ENCODE measurements at places on chromosomes 5 and 9.

DNA sequence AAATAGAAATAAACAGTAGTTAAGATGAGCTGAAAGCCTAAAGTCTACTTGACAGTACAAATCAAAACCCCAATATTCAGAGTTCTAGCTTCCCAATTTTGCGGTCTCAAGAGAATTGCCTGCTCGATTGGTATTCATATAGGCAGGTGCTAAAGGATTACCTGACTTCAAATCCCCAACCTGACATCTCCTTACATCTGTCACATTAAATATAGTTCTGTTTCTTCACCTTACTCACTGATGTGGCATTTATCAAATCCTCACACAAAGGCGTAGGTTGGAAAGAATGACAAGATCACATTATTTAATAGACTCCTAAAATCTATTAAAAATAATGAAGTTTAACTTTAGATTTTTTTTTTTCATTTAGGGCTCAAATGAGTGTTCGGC lies 72.8 kb upstream of the ANKH start:
- DNase-seq: no peak

DNA sequence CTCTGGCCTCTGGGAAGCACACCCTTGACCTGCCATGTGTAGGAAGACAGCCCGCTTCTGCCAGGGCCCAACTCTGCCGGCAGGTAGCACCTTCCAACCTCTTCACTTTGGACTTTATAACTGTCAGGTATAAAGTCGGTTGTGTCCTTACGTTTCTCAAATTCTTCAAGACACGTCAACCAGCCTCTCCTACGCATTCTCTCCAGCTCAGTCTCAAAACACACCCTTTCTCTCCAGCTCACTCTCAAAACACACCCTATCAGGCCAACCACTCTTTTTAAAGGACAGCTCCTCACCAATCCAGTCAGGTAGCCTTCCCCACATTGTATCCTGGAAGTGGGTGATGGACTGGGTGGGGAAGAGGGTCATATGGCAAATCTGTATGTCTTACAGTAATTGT lies 13.5 kb downstream of the FXN start:
- no peak for DNase-seq

- no peak for DNase-seq
Observed at GRCh38 chr9:859251-859650, 17.8 kb downstream of the DMRT1 start.

- DNase-seq: no peak
Observed at GRCh38 chr5:148805326-148806290, 20.8 kb upstream of the ADRB2 start.

- DNase-seq: no peak
Observed at GRCh38 chr5:50593681-50594080, 72.8 kb upstream of the PARP8 start.

GRCh38 chr9:118295413-118295812 lies 591.2 kb downstream of the TLR4 start:
- DNase-seq: no peak

GRCh38 chr5:64872044-64872443 lies 103.3 kb downstream of the CWC27 start:
- DNase-seq: no peak

DNA sequence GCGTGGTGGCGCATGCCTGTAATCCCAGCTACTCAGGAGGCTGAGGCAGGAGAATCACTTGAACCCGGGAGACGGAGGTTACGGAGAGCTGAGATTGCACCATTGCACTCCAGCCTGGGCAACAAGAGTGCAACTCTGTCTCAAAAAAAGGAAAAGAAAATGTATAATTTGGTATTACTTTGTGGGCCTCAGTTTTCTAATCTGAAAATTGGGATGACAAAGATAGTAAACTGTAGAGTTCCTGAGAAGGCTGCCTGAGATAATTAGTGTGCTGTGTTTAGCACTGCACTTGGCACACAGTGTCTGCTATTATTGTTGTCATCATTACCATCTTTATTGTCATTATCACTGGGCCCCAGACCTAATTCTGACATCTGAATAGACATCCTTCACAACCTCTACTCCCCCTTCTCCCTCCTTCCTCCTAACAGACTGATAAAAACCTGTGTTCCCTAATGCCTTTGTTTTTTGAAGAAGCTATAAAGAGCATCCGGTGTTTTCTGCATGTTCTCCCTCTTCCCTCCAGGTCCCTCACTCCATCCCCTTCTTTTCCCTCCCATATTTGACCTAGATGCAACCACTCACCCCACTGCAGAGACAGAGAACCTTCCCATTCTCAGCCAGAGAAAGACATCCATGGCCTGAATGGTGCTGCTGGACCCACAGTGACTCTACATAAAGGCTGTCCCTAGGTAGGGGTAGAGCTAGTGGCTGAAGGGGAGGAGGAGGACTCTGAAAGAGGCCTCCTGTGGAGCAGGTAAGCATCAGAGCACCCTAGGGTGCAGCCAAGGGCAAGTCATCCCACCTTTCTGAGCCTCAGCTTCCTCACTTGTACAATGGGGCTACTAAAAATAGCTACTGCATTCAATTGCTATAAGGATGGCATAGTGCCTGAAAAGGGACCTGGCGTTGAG lies 15.7 kb upstream of the CYSTM1 start:
- DNase-seq: no peak

DNA sequence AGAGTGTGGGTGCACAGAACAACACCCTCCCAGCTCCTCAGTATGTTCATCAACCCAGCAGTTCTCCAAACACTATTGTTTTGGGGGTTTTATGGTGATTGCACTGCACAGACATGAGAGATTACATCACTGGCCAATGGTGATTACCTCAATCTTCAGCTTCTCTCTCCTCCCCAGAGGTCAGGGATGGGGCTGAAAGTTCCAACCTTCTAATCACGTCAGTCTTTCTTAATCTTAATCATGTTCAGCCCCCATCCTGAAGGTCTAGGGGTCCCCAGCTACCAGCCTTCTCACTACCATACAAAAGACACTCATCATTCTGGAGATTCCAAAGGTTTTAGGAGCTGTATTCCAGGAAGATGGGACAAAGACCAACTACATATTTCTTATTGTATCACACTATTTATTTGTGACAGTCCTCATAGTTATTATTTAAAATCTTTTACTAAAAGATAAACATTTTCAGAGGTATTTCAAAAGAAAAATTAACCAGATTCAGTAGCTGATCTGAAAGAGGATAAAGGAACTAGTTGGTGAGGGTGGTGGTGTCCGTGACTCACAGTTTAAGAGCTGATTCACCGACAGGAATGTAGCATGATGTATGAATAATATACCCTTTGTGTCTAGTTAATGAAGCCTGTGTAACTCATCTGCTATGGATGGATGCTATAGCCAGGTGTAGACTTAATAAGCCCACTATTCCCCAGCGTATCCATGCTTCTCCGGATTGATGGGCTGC lies 35.6 kb downstream of the RASEF start:
- DNase-seq: no peak

- DNase-seq: no peak
Observed at GRCh38 chr9:35306283-35306682, 144.5 kb downstream of the UNC13B start.

GRCh38 chr9:115668521-115668920 lies 485.1 kb upstream of the PAPPA start:
- DNase-seq: no peak

- DNase-seq: no peak
Observed at GRCh38 chr5:133533541-133533940, 78.8 kb downstream of the FSTL4 start.

DNA sequence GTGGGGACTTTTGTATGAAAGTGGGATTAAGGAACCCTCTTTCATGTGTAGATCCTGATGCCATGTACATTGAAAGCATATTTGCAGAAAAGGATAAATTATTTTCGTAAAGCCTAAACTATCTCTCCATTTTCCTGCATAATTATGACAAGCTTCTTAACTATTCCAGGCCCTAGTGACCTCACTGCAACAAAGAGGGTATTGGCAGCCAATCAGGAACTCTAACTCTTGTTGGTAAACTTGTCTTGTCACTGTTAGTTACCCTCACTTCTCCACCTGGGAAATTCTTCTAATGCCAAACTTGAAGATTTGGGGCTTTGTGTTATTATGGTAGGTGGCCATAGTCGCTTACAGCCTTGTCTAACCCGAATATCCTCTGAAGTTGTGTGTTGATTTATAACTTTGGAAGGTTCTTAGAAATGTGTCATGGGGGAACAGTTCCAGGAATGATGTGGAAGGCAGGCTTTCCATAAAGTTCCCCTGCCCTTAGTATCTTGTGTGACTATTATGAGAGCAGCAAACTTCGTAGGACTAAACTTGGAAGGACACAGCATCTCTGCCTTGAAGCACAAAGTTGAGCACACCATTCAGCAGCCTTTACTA lies 52.5 kb downstream of the IQGAP2 start:
- no peak for DNase-seq

DNA sequence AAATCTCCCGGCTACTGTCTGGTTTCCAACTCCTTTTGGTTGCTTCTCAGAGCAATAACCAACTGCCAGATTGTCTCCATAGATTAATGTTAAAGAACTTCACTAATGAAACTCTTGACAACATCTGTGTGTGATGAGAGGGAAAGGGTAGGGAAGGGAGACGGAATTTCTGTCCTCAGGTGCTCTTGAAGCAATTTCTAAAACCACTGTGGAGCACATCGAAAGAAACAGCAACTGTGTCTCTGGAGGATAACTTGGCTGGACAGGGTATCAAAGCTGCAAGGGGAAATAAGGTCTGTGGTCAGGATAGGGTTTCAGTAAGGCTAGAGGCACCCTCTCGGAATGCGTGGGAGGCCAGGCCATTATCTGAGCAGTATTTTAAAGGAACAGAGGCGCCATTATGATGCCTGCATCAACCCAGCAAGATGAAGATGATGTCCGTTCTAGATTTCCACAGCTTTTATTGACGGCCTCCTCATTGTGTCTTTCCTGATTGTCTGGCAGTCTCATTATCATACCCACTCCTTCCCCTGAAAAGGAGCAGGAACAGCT lies 76.6 kb downstream of the RORB start:
- no peak for DNase-seq

DNA sequence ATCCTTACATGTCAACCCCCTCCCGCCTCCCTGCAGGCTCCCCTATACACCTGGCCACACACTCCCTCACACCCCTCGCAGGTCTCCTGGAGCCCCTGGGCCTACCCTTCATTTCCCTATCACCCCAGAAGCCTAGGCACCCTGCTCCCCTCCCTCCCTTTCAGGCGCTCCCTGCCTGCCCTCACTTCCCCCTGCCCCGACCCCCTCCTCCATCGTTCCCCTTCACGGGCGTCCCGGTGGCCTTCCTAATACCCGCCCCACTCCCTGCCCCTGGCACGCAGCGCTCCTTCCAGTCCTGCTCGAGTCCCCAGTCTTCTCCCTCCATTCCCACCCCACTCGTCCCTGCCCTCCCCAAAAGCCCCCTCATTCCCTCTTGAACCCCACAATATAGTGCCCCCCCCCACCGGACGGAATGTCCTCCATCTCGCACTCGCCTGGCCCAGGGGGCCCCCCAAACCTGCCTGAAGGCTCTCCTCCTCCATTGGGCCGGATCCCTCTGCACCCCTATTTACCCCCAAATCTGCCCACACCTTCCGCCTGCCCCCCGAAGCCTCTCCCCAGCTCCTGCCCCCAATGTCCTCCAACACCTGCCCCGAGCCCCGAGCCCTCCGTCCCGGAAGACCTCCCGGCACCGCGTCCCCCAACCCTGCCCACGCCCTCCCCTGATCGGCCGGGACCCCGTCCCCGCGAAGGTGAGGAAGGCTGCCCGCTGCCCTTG lies 746 bp downstream of the STRBP start:
- DNase-seq: no peak

GRCh38 chr5:54835647-54836046 lies 149.7 kb downstream of the ESM1 start:
- DNase-seq: no peak

DNA sequence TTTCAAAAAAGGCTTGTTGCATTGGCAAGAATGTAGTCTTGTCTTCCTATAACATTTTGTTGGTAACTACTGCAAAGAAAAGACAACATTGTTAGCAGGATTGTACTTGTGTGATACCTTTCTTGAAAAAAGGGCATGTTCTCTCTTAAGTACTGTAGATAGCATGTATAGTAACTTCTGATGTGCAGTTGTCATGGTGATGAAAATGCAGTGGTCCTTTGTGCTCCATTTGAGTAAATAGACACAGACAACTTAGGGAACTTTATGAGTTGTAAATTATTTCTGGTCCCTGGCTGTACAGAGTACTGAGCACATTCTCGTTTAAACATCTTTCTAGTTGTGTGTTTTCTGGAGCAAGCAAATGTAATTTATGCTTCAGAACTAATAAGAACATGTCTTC lies 103.3 kb downstream of the CD180 start:
- no peak for DNase-seq

GRCh38 chr9:110016340-110016739 lies 191.6 kb downstream of the C9orf152 start:
- no peak for DNase-seq

GRCh38 chr9:71694332-71694731 lies 74.0 kb downstream of the CEMIP2 start:
- no peak for DNase-seq

DNA sequence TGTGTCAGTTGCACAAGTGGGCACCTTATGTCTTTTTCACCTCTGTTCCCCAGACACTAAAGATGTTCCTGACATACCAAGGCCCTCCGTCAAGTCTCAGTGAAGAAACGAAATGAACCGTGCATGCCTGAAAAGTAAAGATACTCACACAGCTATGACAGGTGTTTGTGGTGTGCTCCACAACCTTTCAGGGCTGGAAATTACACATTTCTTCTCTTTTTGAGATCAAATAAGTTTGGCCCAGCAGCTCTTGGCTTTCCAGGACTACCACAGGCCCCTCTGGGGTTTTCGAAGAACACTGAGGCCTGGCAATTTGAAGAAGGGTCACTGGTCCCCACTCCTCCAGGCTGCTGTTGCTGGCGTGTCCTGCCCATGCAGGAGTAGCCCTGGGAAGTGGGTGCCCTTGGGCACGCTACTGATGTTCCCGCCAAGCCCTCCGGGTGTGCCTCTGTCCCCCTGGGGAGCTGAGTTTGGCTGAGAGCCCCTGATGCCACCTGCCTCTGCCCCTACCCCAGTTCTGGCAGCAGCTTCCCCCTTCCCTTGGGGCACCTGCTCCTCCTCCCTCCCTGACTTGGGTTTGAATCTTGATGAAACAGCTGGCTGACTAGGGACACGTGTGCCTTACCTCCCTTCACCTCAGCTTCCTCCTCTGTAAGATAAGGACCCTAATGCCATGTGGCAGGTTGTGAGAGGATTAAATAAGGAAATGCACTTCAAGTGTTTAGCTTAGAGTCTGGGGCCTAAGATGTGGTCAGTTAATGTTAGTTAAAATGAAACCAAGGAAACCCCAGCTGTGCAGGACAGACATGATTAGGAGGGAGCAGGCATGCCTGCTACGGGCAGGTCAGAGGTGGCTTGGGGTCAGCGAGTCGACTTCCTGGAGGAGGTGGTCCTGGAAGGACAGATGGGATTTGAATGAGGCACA lies 49.1 kb upstream of the GADD45G start:
- DNase-seq: no peak

- DNase-seq: no peak
Observed at GRCh38 chr5:150647275-150648251, 7.1 kb downstream of the SYNPO start.
